ENCODE measurements at places on chromosomes 7 and 10.

- DNase-seq = no peak
Measured at GRCh38 chr7:11153694-11154093, 180.0 kb downstream of the PHF14 start.

DNA sequence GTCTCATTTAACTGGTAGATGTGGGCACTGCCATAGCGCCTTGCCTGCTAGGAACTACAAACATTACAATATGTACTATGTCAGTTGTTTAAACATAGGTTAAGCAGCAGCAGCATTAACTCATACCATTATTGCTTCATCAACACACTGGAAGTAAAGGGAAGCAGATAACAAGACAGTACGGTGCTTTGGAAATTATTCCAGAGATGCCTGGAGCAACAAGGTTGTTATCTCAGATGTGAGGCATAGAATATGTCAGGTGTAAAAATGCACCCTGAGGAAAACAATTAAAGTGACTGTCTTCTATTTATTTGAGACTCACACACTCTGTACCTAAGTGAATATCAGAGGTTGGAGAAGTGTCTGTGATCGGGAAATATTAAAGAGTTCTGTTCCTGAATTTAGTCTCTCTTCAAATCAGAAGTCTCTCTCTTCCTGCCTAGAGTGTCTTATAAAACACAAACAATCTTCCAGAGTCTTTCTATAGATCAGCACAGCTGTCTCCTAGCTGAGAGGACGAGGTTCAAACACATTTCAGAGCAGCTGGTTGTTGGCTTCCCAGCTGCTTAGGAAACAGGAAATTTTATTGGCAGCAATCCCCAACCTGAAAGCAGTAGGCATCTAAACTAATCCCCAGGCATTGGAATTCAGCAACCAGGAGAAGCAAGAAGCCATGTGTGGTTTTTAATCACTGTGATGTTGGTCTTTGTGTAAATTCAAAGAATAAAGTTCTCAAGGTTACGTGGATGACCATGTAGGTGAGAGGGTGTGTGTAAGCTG, 994.4 kb upstream of the LRRTM3 start:
- DNase-seq = no peak

DNA sequence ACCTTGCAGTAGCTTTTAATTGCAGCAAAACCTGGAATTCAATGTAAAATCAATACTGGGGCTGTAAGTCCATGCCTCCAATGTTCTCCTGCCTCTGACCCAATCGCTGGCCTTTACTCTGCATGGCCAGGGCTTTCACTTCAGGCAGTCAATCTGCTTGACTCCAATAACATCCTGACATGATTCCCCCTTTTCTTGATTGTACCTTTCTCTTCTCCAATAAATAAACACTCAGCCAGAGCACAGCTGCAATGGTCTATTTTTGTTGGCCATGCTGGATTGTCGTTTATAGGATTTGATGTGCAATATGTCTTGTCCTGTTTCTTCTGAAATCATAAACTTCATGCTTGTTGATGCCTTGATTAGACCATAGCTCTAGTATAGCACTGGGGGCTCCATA, 97.8 kb upstream of the COL1A2 start:
- DNase-seq = no peak

DNA sequence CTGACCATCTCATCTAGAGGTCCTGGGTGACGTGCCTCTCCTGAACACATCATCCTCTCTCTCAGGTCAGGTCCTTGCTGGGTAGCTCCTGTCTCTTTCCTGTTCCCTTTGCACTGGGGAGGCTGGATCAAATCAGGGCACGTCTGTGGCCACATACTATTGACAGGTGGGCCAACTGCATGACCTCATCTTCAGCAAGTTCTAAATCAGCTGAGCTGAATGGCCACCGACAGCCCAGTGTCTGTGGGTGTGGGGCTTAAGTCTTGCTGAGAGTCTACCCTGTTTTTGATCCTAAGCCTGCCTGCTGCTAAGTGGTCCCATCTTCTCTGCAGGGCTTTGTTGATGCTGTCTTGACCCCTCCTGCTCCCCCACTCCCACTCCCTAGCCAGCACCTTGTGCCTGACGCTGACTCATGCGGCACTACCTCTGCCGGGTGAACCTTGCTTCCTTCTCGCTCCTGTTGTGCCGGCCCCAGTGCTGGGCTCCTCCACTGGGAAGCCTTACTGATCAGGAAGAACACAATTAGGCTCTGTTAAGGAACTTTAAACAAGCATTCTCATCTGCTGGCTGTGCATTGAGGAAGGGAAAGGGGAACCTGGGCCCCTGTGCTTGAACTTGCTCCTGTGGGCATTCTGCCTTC, 440.4 kb downstream of the PLXNA4 start:
- no peak for DNase-seq

DNA sequence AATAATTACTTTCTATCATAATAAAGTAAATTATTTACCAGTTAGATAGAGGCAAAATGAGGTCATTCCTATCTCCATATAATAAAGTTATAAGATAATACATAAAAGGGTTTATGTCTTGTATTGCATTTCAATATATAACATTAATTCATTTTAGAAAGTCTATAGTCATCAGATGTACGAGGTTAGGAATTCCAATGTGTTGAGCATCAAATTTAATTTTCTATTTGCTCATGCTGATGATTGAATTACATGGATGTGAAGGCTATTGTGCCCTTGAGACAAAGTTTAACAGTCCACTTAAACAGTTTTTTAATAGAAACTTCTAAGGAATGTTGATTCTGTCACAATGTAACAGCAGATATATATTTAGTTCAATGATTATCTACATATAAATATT, 678.3 kb upstream of the LRRN3 start:
- DNase-seq = no peak

GRCh38 chr7:136133551-136133950, 156.4 kb upstream of the MTPN start:
- DNase-seq = no peak

- no peak for DNase-seq
Measured at GRCh38 chr7:77415476-77415822, 700 bp downstream of the GSAP start.

- peak; percentile 22 for DNase-seq
Measured at GRCh38 chr7:107286751-107287621, 118.2 kb downstream of the HBP1 start.

- DNase-seq = no peak
Measured at GRCh38 chr10:62760401-62760800, 44.1 kb upstream of the ADO start.

GRCh38 chr7:158252081-158252836, 335.4 kb downstream of the PTPRN2 start:
- no peak for DNase-seq

- peak; percentile 81 for DNase-seq
Measured at GRCh38 chr7:30983042-30983913, 19.5 kb downstream of the GHRHR start.

DNA sequence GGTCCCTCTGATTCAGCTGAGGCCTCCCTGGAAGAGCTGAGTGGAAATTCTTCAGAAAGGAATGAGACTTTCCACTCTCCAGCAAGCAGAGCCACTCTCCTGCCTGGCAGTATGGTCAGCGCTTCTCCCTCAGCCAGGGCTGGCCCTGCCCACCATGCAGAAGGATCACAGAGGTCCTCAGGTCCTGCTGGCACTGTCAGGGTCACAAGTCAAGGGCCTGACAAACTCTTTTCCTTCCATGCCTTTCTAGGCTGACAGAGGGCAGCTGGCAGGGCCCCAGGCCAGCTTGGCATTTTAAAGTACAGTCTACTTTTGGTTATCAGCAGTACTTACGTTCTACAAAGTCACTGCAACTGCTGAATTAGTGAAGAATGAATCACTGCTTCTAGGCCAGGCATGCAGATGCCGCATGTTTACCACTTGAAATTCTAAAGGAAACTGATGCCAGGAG, 119.3 kb upstream of the FRMD4A start:
- peak; percentile 23 for DNase-seq
